ENCODE measurements at places on chromosomes 16 and 17.

DNA sequence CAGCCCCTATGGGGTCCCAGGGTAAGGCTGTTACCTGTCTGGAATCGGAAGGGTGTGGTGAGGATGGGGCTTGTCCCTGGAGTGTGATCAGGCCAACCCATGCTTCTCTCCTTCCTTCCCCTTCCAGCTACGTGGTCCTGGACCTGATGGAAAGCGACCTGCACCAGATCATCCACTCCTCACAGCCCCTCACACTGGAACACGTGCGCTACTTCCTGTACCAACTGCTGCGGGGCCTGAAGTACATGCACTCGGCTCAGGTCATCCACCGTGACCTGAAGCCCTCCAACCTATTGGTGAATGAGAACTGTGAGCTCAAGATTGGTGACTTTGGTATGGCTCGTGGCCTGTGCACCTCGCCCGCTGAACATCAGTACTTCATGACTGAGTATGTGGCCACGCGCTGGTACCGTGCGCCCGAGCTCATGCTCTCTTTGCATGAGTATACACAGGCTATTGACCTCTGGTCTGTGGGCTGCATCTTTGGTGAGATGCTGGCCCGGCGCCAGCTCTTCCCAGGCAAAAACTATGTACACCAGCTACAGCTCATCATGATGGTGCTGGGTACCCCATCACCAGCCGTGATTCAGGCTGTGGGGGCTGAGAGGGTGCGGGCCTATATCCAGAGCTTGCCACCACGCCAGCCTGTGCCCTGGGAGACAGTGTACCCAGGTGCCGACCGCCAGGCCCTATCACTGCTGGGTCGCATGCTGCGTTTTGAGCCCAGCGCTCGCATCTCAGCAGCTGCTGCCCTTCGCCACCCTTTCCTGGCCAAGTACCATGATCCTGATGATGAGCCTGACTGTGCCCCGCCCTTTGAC, 2.4 kb downstream of the MAPK7 start:
- no peak for DNase-seq

DNA sequence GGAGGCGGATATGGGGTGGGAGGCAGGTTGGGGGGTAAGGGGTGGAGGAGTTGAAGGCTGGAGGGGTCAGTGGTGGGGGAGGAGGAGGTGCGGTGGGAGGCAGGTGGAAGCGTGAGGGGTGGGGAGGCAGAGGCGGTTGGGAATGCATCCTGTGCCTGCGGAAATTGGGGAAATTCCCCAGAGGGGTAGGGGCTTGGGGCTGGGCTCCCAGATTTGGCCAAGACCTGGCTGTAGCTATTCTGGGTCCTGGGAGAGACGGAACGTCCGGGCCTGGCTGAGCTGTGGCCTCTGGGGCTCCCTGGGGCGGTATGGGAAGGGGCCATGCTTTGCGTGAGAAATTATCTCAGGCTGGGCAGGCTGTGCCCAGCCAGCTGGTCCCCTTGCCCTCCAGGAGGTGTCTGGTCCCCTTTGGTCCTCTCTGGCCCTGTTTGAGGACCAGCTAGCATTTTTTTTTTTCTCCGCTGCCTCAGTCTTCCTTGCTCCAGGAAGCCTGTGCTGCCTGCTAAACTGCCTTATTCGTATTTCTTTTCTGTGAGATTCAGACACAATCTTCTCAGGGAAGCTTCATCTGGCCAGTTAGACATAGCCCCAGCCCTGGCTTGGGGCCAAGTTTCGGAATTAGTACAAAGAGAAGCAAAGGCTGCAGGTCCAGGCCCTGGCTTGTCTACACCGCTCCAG, 7.3 kb upstream of the TRPV2 start:
- DNase-seq = no peak

DNA sequence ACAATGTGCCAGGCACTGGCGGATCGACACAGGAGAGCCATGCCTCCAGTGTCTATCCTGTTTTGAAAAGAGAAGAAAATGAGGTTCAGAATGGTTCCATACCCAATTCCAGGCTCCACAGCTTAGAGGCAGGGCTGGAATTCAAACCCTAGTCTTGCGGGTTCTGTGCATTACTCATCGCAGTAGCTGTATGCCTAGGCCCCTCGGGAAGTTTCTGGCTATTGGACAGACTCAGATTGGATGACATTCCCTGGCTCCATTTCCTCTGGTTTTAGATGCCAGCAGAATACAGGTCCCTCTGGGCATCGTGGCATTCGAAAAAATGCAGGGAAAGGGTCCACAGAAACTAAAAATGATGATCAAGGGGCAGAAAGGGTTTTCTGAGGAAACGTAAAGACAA, 184.7 kb downstream of the COPRS start:
- DNase-seq = no peak

DNA sequence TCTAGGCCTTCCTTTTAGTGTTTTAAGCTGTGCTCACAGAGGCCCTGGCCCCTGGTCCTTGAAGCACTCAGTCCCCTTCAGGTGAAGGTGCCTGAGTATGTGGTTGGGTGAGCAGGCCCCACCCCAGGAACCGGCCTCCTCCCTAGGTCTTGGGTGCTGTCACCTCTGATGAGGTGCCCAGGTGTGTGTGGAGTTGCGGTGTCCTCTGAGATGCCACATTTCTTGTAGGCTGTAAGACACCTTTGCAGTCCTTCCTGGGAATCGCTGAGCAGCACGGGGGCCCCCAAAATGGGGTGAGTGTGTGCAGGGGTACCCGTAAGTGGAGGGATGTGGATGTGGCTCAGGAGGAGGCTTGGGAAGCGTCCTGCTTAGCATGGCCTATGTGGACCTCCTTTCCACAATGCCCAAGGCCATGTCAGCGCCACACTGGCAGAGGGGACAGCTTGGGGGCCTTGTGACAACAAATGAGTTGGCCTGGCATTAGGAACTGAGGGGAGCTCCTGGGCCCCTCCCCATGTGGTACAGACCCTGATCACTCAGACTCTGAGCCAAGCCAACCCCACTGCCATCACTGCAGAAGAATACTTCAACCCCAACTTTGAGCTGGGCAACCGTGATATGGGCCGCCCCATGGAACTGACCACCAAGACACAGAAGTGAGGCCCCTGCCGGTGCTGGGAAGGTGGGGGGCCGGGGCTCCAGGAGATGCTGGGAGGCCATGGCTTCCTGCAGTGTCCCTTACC, 11.2 kb downstream of the CORO6 start:
- DNase-seq = no peak

DNA sequence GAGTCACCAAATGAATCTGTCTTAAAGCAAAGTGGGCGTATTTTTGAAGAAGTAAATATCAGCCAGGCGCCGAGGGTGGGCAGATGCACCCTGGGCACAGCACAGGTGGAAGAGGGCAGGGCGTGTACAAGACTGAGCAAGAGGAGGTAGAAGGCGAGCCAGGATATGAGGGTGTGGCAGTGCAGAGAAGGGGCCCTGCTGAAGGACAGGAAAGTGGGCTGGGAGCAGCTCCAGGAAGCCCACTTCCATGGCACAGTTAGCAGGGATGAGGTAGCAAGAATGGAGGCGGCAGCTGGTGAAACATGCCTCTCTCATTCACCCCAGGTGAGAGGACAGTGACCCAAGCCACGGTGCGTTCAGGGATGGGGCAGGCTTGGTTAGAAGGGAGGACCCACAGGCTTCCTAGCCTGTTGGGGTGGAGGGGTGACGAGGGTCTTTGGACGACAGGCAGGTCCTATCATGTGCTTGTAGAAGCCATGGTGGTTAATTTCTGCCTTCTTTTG, 149.3 kb downstream of the CLEC16A start:
- no peak for DNase-seq

DNA sequence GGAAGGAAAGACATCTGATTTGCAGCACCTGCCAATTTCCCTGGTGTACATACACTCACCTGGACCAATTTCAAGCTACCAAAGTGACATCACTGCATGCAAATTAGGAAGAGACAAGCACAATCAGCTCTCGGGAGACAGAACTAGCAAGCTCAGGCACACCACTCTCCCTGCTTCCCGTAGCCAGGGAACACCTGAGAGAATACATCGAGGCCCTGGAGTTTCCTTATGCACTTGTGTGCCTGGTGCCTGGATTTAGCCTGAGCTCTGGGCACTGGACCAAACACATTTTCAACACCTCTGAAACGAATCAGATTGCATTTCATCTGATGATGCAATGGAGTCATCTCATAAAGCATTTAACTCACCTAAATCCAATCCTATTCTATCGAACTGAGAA, 110.5 kb downstream of the HS3ST2 start:
- DNase-seq = no peak

DNA sequence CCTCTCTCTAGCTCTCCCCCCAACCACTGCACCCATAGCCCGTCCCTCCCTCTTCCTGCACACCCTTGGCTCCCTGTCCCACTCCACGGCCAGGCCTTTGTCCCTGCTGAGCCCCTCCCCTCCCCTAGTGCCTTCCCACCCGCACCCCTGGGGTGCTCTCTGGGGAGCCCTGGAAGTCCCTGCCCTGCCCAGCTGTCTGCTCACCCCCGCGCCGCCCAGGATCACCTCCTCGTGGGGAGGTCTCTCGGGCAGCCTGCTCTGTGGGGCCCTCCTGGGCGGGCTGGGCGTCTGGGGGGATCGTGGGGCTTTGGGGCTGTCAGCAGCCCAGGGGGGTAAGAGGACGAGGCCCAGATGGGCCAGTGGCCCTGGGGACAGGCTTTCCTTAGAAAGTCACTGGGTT, 18.1 kb downstream of the CACNA1H start:
- DNase-seq = no peak

- DNase-seq = no peak
Measured at GRCh38 chr17:37830151-37830993, 85.5 kb upstream of the HNF1B start.

DNA sequence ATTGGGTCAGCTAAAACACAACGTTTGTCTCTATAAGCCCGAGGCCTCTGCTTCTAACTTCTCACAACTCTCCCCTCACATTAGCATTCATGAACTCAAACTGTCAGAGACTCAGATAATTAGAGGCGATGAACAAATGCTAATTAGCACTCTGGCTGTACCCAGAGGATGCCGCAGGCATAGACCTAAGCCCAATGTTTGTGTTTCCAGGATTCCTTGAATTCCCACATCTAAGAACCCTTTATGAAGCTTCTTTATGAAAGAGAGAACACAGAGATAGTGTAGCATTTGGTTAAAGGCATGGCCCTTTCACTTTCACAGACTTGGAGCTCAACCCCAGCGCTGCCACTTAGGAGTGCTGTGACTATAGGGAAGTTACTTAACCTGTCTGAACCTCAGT, 512.2 kb downstream of the GRIN2A start:
- no peak for DNase-seq

- peak; percentile 52 for DNase-seq
Measured at GRCh38 chr17:36728030-36728991, 126.9 kb downstream of the MRM1 start.

- DNase-seq = no peak
Measured at GRCh38 chr17:77899498-77899897, 59.0 kb upstream of the TNRC6C start.

DNA sequence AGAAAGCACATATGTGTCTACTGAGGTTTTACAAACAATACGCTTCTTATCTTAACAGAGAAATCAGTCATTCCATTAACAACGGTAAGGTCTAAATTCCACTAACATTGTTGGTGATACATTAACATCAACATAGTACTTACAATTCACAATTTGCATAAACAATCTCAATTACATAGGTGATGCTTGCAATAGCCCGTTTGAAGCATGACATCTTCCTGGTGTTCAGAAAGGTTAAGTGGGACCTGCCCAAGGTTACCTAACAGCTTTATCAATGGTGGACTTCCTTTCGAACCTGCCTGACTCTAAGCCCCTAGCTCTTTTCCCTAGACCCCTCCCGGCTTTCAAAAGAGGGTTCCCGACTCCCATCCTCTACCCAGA, 699 bp downstream of the FAM222B start:
- DNase-seq = no peak

DNA sequence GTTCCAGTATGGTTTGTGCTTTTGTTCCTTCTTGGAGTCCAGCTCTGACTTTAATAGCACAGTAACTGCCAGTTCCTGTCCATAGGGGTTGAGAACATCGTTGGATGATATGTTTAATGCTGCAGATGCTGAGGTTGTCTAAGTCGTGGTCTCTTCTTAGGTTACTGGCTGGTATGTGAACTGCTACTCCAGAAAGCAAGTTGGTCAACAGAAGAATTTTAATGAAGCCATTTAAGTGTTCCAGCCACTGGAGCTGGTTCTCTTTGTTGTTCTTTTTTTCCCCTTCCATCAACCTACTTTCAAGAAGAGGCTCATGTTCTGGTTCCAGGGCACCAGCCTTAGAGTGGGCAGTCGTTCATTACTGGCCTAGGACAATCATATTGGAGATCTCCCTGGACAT, 140.3 kb upstream of the TBX2 start:
- DNase-seq = no peak

- DNase-seq = no peak
Measured at GRCh38 chr16:12456355-12456754, 347.3 kb downstream of the CPPED1 start.

DNA sequence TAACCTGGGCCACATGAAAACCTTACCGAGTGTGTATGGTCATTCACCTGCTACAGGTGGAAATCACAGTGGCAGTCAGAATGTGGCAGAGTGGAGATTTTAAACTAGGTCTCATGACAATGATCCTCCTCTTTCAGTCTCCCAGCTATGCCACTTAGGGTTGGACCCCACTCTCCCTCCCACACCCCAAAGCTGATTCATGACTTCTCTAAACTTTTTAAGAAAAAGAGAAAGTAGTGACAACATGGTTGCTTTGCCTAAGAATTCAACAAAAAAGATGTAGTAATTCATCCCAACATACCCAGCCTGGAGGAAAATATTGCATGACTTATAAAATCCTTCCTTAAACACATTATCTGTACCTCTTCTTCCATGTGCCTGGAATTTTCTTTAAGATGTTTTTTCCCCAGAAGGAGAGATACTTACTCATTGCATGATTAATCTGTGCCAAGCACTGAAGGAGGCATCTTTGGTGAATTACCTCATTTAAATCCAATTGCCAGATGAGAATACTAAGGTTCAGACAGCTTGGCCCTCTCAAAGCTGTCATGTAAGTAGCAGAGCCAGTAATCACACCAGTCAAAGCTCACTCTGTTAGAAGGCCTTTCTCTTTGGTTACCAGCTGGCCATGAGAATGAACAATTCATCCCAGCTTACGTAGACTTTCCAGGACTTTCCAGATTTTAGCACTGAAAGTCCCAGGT, 119.9 kb downstream of the COPRS start:
- no peak for DNase-seq

DNA sequence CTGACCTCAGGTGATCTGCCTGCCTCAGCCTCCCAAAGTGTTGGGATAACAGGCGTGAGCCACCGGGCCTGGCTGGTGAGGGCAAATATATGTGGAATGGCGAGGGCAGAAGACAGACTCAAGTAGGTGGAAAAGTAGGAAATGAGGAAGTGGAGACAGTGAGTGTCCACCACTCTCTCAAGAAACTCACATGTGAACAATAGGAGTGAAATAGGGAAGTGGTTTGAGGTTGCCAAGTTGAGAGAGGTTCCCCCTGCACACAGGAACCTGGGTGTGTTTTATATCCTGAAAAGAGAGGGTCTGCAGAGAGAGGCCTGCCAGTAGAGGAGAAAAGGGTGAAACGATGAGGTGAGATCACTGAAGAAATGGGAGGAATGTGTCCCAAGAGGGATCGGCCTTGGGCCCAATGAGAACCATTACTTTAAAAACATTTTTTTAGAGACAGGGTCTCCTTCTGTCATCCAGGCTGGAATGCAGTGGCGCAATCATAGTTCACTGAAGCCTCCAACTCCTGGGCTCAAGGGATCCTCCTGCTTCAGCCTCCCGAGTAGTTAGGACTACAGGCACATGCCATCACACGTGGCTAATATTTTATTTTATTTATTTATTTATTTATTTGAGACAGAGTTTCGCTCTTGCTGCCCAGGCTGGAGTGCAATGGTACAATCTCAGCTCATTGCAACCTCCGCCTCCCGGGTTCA, 17.1 kb upstream of the CORO1A start:
- DNase-seq = no peak
